ENCODE measurements at places on chromosomes 12 and 14.

DNA sequence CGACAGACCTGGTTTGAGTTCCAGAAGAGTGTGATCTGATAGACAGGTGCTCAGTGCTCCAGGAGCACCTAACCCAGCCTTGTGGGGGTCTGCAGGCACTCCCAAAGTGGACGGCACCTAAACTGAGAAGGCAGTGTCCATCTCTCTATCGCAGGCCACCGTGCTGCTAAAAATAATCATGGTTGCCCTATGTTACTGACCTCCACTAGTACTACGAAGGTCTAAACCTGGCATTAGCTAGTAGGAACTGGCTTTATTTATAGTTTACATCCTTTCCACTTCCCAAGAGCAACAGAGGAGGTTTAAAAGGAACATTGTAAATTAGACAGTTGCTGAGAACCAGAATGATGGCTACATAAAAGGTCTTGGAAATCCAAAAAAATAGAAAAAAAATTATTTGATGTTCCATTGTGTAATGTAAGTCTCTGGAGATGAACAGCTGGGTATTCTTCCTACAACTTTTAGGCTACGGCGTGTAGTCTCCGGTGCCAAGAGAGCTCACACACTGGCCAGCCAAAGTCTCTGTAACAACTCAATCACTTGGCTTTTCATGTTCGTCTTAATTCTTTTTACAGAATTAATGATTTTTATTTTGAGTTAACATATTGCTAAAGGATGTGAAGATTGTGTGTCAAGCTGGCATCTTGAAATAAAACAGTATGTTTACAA, 27.3 kb downstream of the PPFIBP1 start:
- DNase-seq: no peak

DNA sequence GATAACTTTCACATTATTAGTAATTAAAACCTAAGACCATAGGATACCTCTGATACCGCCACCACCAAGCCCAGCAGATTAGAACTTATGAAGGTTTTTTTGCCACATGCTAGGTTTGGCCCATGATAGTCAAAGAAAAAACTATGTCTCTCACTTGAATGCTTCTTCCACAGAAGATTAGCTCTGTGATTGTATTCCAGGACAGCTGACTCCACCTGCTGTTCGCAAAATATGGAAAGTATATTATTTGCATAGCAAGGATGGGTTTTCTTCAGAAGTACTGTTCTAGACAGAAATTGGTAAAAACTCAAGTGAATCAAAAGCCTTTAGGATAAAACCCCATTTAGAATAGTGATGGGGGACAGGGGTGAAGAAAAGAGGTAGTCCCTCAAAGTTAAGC, 42.2 kb downstream of the PPFIBP1 start:
- no peak for DNase-seq

- no peak for DNase-seq
Observed at GRCh38 chr12:1309613-1310012, 284.8 kb downstream of the FBXL14 start.

- no peak for DNase-seq
Observed at GRCh38 chr12:99388671-99389195, 258.8 kb upstream of the GARIN6 start.

- DNase-seq: no peak
Observed at GRCh38 chr12:124616394-124617221, 49.2 kb upstream of the NCOR2 start.

GRCh38 chr12:123064366-123064765, 83.9 kb downstream of the ARL6IP4 start:
- no peak for DNase-seq

GRCh38 chr14:31206536-31207286, 882 bp downstream of the HECTD1 start:
- DNase-seq: peak; percentile 34

- no peak for DNase-seq
Observed at GRCh38 chr12:91379051-91379775, 196.6 kb upstream of the DCN start.

DNA sequence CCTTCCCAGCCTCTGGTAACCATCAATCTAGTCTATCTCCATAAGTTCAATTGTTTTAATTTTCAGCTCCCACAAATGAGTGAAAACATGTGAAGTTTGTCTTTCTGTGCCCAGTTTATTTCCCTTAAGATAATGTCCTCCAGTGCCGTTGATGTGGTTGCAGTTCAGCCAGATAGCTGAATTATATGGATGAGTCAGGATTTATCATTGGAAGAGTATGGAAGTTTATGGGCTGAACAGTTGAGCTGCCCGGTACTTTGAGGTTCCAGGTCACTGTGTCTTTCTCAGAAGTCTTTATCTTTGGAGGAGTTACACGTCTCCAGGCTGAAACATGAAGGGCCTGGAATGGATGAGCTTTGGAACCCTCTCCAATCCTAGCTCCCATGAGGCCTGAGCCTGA, 120.1 kb downstream of the ASCL4 start:
- no peak for DNase-seq

- no peak for DNase-seq
Observed at GRCh38 chr12:111368291-111368787, 556 bp downstream of the PHETA1 start.

- DNase-seq: no peak
Observed at GRCh38 chr12:93912086-93912733, 235.0 kb downstream of the CRADD start.

DNA sequence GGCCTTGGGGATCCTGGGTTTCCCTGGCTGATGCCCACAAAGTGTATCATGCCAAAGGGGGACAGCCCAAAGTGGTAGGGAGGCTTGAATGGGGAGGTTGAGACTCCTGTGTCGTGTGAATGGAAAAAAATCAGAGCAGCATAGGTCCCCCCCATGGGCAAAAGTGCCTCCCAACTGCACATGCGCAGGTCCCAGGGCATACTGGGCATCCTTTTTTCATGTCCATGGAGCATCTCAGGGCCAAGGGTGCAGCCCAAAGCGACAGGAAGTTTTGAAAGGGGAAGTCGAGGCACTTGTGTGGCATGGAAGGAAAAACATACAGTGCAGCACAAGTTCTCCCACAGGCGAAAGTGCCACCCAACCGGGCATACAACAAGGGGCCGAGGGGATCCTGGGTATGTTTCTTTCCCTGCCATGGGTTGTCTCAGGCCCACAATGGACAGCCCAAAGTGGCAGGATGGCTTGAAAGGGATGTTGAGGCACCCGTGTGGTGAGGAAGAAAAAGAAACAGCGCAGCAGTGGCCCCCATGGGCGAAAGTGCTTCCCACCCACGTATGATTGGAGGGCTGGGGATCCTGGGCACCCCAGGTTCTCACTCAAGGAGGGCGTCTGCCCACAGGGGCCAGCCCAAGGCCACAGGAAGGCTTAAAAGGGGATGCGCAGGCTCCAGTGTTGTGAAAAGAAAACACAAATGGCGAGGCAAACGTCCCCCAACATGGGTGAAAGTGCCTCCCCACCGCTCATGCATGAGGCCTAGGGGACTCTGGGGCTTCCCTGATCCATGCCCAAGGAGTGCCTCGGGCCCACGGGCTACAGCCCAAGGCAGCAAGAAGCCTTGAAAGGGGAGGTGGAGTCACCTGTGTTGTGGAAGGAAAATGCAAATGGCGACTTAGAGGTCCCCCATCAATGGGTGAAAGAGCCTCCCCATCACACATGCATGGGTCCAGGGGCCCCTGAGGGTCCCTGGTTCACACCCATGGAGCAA, 573.7 kb downstream of the ALG10 start:
- no peak for DNase-seq

- no peak for DNase-seq
Observed at GRCh38 chr12:57918147-57918546, 23.2 kb upstream of the ATP23 start.

DNA sequence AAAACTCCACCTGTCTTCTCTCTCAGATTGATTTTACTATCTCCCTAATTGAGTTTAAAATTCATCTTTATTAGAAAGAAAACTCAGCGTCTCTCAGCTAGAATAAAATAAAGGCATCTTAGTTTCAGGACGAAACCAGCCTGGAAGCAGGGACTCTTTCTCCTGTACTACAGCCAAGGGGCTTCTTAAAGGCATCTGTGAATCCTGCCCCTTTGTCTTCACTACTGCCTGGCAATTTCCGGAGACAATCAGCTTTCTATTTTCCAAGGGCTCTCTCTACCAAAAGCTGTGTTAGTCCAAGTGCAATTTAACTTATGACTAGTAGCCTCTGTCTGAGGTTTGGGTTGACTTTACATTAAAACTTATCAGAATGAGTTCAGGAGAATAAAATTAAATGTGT, 623.3 kb upstream of the FOXG1 start:
- DNase-seq: no peak

- no peak for DNase-seq
Observed at GRCh38 chr12:44775901-44776300, 100.2 kb downstream of the NELL2 start.

DNA sequence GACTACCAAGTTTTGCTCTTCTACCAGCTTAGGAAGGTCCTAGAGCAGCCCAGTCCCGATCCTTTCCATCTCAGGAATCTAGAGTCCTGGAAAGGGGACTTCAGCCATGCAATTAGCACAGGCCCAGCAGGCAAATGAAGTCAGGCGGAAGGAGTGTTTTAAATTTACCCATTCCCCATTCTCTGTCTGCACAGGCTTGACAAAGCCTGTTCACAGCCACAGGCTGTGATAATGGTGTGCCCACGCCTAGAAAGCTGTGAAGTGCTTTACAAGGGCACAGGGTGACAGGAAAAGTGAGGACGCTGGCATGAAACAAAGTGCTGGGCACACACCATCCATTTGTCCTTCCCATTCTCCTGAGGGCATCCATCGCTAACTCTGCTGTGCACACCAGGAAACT, 79.0 kb downstream of the PITPNM2 start:
- DNase-seq: no peak

GRCh38 chr14:100692859-100693558, 33.7 kb upstream of the DLK1 start:
- DNase-seq: no peak

- DNase-seq: no peak
Observed at GRCh38 chr12:14186193-14186502, 179.3 kb upstream of the ATF7IP start.

GRCh38 chr14:91207008-91207407, 37.5 kb downstream of the GPR68 start:
- DNase-seq: no peak

DNA sequence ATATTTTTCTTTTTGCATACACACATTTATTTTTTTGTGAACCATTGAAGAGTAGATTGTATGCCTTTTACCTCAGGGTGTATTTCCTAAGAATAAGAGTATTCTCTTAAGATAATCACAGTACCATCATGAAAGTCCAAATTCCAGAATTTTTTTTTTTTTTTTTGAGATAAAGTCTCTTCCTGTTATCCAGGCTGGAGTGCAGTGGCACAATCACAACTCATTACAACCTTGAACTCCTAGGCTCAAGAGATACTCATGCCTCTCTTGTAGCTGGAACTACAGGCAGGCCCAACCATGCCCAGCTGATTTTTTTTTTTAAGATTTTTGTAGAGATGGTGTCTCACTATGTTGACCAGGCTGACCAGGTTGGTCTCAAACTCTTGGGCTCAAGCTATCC, 10.9 kb downstream of the FRS2 start:
- DNase-seq: no peak

DNA sequence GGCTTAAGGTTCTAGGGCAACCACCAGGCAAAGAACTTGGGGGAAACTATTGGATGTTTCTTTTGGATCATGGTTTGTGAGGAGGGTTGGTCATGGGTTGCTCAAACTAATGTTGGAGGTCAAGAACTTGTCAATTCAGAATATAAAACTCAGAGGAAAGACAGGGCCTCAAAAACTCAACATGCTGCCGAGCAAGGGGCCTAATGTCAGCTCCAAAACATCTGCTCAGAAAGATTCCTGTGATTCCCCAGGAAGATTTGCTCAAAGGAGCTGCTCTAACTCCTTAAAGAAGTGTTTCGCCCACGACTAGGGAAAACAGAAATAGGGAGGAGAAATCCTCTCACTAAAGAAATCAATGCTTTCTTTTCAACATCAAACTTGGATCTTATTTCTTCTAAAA, 3.7 kb upstream of the IGF1 start:
- DNase-seq: no peak

DNA sequence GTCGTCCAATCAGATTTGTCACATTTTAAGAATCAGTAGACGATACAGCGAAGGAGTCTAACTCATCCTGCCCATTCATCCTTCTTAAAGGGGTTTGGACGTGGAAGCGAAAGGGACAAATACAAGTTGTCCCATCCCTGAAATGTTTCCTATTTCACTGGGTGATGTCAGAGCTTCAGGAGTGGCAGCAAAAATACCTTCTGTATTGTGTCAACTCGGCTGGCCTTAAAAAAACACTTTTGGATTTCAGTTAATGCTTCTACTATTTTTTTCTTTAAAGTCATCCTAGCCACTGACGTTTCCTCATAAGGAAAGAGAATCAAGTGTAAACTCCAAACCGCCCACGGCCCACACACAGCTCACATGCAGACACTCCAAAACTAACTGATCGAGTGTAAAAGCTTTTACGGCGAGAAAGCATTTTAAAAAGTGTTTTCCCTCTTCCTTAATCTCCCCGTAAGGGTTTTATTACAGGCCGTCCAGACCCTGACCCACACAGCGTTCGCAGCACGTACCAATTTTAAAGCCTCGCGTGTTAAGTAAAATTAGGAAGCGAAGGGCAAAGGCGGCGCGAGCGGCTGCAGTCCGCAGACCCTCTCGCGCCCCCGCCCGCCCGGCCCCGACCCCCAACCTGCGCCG, 593 bp downstream of the CFL2 start:
- no peak for DNase-seq

- DNase-seq: no peak
Observed at GRCh38 chr12:9980126-9980525, 8.9 kb downstream of the CLEC12A start.

DNA sequence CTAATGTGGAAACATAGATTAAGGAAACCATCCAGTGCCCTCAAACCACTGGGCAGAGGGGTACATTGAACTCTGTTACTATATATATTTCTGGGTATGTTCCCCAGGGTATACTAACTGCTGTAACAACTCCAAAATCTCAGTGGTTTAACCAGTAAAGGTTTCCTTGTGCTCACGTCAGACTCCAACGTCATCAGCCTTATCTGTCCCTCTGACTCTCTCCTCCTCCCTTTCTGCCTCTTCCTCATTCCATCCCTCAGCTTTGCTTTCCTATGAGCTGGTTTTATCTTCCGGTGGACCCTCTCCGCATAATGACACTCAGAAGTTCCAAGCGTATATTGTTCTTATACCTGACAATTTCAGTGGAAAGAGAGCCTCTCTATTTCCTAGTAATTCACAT, 21.2 kb upstream of the SMCO2 start:
- DNase-seq: no peak

DNA sequence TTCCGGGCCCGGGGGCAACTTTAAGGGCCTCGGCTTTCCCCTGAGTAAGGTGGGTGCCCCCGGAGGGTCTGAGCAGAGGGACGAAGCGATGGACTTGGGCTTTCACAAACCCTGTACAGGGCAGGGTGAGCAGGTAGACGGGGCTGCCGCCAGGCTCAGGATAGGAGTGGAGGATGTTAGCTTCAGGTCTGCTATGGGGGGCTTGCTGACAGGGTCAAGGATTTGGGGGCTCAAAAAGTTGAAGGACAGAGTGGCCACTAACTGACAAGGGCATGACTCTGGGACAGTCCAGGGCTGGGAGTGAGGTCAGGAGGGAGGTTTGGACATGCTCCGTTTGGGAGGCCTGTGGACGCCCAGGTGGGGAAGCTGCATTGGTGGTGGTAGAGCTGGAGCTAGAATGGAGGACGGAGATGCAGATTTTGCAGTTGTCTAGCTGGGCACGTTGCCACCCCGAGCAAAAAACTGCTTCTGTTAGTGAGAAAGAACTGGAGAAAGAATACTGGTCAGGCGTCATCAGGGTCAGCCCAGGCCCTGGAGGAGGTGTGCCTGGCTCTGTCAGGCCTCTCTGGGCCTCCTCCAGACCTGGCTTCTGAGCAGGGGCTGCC, 113.3 kb downstream of the ADGRD1 start:
- no peak for DNase-seq

Measured in activated gamma-delta T cell treated with Interleukin-2 at 50 U/mL for 16 hours (primary cell).